ENCODE measurements at places on chromosomes 2 and 18.

DNA sequence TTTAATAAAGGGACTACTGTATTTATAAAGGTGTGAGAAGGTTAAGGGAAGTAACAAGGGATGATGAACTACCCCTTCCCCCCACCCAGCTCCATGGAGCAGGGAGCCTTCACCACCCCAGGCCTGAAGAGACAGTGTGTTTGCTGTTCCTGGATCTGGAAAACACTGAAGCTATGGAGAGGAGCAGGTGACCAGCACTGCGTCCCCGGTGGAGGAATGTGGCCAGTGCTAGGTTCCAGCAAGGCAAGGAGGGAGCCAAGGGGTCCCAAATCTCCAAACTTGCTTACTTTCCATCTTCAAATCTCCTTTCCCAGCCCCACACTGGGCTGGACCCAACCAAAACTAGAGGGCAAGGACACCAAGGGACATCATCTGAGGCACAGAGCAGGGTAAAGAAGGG is 128.7 kb upstream of the CD302 start:
- no peak for DNase-seq

DNA sequence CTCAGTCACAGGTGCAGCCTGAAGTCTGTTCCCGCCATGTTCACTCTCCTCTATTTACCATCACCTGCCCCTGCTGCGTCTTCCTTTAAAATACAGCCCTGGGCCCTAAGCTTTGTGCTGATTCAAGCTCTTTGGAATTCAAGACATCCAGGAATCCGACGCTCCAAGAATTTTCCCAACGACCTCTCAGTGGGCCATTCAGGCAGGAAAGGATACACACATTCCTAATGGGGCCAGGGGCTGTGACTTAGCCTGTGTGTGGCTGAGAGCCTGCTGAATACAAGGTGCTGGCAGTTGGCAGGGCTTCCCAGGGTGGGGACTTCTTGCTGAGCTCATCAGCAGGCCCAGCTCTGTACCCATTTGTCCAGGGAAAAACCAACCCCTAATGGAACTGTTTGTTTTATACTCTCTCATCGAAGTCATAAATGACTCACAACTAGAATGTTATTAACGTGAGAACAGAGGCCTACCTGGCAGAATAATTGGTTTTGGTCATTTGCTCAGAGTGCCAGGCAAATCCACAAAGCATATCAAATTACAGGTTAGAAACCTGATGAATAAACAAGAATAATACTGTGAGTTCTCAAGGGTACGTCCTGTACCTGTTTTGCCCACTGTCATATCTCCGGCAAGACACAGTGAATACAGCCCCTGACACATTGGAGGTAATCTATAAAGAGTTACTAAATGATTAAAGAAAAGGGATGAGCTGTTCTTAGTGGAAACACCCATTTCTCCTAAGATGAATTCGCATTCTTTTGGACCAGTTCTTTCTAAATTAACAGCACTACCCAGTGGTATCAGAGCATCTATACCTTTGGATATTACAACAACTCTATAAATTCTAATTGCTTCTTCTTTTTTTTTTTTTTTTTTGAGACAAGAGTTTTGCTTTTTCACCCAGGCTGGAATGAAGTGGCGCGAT is 12.6 kb upstream of the KCMF1 start:
- no peak for DNase-seq

DNA sequence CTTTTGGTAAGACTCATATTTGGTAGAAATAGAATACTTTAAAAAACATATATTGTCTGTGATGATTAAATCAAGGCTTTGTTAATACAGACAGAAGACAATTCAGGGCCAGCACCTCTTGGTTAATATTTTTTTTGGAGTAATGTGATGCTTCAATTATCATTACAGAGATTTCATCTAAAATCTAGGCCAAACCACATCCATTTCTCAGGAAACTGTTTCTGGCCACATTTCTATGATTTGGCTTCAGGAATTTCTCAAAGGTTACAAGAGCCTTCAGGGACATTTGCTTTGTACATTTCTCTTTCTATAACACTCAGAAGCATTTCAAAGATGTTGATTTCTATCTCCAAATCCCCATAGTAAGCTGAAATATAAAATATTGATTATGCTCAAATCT is 614.9 kb downstream of the LRP1B start:
- DNase-seq, result no peak

GRCh38 chr2:96345438-96345837 is 9.9 kb downstream of the NCAPH start:
- no peak for DNase-seq

- DNase-seq, result no peak
These were observed 30.7 kb downstream of the CNGA3 start for GRCh38 chr2:98376996-98377395.

DNA sequence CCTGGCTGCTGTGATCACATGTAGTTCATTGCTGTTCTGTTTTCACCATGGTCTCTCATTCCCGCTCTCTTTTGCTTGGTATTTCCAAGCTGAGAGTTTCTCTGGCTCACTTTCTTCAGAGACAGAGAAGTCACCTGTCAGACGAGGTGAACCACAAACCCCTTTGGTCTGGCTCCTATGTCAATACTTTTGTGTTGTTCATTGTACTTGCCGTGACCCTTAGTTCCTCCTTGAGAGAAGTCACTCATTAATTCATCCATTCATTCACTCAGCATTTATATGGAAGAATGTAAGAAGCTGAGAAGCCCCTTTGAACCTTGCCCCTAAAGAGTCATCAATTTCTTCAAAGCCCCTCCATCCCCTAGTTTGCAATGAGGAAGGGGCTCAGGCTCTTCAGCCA is 15.2 kb downstream of the MCFD2 start:
- DNase-seq, result no peak

DNA sequence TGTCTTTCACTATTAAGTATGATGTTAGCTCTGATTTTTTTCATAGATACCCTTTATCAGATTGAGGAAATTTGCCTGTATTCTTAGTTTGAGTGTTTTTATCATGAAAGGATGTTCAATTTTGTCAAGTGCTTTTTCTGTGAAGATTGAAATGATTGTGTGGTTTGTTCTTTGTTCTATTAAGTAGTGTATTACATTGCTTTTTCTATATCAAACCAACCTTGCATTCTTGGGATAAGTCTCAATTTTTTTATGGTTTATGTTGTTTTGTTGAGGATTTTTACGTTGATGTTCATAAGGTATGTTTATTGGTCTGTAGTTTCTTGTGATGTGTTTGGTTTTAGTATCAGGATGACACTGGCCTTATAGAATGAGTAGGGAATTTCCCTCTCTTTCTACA is 19.1 kb downstream of the PDK1 start:
- no peak for DNase-seq

GRCh38 chr2:147008481-147008880 is 836.3 kb upstream of the ACVR2A start:
- DNase-seq, result no peak

GRCh38 chr2:101125374-101125773 is 25.8 kb downstream of the TBC1D8 start:
- no peak for DNase-seq

DNA sequence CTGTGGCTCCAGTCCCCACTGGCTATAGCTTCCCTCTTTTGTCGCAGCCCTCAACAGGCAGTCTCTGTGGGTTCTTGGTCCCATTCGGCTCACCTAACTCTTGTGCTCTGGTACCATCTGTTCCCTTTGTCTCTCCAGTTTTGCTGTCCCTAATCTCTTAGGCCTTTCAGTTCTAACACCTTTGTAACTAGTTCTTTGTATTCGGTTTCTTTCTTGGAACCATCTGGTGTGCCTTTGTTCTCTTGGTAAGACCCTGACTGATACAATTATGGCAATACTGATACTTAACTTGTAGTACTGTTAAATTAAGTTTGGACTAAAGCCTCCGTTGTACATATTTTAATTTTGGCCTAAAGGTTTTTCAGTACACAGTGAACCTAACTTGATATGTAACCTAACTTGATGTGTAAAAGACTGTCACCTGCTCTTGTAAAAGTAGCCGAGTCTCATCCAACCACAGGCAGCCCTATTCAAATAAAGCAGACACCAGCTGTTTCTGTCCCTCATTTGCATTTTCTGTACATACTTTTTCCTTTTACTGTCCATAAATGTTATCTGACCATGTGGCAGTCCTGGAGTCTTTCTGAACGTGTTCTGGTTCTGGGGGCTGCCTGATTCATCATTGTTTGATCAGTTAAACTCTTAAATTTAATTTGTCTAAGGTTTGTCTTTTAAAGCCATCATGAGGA is 4.8 kb upstream of the MRPL44 start:
- DNase-seq, result no peak

DNA sequence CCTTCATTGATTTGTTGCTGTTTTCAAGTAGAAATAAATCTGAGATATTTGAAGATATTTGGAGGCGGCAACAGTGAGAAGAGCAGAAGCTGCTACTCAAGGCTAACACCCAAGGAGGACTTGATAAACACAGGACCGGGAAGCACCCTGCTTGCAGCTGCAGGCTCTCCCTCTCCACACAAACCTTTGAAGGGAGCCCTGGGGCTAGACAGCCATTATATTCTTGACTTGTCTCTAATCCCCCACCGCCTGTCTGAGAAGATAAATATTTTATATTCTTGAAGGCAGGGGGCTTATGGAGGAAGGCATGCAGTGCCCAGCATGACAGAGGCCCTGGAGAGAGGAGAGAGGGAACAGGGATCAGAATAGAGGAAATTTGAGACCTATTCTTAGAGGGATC is 50.9 kb upstream of the SMAD2 start:
- no peak for DNase-seq

GRCh38 chr2:176107731-176108181 is 676 bp downstream of the HOXD11 start:
- DNase-seq, result no peak

DNA sequence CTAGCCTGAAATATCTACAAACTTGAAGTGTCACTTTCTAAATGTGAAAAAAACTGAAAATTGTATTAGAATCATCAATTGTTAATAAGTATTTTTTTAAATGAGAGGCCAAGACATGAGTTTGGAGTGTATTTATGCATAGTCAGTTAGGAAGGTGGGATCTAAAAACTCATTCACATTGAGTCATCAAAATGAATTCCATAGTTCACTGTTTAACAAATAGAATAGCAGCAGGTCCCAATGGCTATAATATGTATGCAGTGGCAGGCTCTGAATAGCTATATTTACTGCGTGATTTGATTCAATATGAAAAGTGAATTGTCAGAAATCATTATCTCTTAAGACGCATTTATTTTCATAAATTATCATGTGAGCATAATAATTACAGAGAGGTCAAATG is 256.1 kb downstream of the ZNF385B start:
- no peak for DNase-seq

DNA sequence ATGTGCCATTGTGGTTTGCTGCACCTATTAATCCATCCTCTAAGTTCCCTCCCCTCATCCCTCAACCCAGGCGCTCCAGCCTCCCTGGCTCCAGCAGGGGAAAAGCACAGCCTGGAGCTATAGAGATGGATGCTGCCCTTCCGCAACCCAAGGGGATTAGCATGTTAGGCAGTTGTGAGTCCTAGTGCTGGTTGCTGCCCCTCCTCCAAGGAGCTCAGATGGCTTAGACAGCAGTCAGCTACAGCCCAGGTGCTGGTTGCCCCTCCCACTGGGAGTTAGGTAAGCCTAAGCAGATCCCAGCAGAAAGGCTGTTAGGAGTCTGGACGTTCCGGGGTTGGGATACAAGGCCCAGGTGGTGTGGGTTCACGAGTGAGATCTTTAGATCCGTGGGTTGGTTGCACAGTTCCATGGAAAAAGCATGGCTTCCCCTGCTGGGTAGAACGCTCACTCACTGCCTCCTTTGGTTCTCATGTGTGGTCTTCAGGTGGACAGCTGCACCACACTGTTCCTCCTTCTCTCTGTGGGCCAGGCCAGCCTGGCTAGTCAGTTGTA is 446.1 kb downstream of the ZNF804A start:
- no peak for DNase-seq

GRCh38 chr2:25050128-25050527 is 8.3 kb downstream of the EFR3B start:
- no peak for DNase-seq

DNA sequence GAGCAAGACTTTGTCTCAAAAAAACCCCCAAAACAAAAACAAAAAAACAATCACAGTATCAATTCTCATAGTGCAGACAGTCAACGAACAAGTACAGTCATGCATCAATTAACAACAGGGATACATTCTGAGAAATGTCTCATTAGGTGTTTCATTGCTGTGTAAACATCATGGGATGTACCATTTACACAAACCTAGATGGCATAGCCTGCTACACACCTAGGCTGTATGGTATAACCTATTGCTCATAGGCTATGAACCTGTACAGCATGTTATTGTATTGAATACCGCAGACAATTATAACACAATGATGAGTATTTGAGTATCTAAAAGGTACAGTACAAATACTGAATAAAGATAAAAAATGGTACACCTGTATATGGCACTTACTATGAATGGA is 67.8 kb upstream of the LMAN1 start:
- no peak for DNase-seq

DNA sequence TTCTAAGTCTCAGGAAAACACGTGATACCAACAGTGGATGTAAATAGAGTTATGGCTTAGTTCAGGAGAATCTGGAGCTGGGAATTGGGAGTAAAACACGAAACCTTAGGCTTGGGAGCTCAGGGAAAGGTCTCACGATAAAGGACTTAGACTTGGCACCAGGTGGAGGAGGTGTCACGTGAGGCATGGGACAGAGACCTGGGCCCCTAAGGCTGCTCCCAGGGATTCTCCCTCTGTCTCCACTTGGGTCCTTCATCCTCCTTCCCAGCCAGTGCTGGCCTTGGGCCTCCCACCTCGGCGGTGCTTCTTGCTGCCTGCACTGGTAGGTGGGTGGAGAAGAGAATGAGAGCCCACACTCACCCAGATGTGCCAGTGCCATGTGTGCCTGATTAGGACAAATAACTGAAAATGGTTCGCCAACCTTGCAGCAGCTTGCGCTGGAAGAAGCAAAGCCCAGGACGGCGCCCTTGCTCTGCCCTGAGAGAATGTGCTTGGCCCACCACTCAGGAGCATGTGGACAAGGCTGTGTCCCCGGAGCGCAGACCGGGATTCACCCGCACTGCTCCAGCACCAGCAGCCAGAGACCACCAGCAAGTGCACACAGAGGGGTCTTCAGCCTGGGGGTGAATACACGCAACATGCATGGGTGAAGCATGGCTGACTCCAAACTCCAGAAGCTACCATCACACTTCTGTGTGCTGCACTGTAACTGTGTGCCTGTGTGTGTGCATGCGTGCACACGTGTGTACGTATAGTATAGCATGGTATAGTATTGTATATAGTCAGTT is 48.1 kb downstream of the PSMG2 start:
- no peak for DNase-seq

DNA sequence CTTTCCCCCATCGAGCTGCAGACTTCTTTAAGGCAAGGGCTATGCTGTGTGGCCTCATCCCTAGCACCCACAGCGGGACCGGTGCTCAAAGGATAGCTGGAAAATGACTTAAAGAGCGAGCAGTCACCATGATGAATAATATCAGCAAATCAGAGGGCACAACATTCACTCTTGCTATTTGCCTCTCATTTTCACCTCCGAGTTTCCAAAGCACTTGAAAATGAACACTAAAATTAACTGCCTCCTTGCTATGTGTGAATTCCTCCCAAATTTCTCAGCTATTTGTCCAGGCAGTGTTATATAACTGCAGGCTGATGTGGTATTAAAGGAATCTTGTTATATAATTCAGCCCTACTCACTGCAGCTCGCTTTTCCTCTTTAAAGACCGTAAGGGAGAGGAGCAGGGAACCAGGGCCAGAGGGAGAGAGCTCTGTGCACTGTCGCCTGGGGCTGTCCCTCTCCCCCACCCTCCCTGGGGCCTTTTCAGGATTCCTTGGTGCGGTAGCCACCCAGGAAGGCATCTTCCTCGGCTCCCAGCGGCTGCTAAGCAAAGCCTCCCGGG is 1.4 kb downstream of the CYS1 start:
- DNase-seq, result no peak

- no peak for DNase-seq
These were observed at the start of gene TMEM37 for GRCh38 chr2:119431155-119431975. Gene TMEM37 (plus strand): TSS chr2:119431854. CDS start chr2:119431904, 50 bp downstream.
